ENCODE measurements at places on chromosomes 4 and X.

DNA sequence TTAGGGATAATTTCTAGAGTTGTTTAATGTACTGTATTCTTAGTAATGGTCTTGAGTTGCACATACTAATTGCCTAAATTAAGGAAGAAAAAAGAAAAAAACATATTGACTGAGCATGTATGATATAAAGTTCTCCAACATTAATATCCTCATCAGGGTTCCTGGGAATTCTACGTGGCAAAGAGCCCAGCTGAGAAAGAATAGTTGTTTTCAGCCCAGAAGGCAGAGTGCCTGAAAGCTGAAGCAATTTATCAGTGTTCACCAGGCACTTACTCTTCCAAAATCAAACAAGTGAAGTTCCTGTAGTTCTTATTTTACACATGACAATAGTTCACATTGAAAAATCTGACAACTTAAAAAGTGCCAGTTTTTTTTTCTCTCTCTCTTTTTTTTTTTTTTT, 27.7 kb downstream of the YIPF7 start:
- DNase-seq = no peak

GRCh38 chr4:86554646-86555045, 39.5 kb upstream of the PTPN13 start:
- DNase-seq = no peak

DNA sequence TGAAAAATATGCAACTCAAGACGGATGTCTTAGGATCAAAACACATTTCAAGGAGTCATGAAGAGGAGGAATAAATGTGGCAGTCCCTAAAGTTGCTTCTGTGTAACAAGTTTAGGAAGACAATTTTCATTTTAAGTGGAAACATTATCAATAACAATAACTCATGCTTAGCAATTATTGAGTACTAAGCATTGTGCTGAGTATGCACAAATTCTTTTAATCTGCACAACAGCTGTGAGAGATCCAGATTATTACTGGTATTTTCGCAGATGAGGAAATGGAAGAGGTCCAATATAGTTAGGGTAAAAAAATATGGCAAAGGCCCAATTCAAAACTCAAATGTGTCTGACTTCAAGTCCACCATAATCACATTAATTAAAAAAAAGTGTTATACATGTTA, 2.9 kb upstream of the TEX13B start:
- DNase-seq = no peak

- no peak for DNase-seq
Observed at GRCh38 chr4:160082432-160083207, 979.7 kb downstream of the RAPGEF2 start.

DNA sequence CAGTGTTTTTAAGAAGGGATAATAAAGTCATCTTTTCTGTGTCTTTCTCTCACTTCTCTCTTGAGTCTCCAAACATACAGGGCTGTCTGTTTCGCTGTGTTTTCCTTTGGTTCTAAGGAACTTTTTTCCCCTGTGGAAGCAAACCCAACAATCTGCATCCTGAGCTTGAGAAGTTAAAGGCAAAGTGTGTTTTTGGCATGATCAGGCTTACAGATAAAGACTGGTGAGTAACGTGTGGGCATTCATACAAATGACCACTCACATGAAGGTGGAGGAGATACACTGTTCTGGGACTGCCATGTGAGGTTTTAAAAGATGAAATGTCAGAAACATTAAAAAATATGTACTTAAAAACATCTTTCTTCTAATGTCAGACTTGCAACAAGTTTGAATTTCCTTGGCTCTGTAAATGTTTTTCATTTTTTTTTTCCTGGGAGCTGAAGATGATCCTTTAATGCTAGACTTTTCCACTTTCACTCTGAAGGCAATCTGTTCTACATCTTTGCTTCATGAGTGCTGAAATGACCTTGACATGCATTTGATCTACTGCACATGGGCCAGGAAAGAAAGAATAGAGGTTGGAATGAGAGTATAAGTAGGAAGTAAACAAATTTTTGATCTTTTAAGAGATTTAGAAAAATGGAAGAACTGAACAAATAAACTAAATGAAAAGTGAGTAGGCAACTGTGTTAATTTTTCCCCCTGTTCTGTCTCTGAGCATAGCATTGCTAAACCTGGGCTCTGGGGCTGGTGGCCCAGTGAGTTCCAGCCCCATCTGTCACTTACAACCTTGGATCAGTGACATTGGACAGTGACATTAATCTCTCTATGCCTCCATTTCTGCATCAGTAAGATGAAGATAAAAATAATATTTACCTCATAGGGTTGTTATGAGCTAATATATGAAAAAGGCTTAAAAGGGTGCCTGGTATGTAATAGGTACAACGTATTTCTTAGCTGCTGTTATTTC, 151.1 kb upstream of the TBC1D9 start:
- DNase-seq = no peak

GRCh38 chr4:6772223-6772928, 10.2 kb upstream of the KIAA0232 start:
- no peak for DNase-seq

- peak; percentile 41 for DNase-seq
Observed at GRCh38 chr4:71186566-71187403, 152.0 kb upstream of the SLC4A4 start.

DNA sequence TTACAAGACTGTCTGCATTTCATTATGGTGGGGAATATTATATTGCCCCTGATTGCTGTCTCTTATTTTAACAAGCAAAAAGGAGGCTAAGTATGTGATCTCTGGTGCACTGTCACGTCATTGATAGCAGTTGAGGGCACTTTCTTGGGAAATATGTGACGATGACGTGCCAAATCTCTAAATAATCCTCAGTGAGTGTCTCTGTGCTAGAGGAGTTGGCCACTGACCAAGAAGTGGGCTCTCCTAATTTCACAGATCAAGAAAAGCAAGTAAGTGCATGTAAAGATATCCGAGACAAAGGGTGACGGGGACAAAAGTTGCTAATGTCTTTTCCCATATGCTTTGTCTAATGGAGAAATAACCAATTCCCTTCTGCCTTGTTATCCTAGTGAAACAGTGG, 487.4 kb upstream of the TENM3 start:
- no peak for DNase-seq

DNA sequence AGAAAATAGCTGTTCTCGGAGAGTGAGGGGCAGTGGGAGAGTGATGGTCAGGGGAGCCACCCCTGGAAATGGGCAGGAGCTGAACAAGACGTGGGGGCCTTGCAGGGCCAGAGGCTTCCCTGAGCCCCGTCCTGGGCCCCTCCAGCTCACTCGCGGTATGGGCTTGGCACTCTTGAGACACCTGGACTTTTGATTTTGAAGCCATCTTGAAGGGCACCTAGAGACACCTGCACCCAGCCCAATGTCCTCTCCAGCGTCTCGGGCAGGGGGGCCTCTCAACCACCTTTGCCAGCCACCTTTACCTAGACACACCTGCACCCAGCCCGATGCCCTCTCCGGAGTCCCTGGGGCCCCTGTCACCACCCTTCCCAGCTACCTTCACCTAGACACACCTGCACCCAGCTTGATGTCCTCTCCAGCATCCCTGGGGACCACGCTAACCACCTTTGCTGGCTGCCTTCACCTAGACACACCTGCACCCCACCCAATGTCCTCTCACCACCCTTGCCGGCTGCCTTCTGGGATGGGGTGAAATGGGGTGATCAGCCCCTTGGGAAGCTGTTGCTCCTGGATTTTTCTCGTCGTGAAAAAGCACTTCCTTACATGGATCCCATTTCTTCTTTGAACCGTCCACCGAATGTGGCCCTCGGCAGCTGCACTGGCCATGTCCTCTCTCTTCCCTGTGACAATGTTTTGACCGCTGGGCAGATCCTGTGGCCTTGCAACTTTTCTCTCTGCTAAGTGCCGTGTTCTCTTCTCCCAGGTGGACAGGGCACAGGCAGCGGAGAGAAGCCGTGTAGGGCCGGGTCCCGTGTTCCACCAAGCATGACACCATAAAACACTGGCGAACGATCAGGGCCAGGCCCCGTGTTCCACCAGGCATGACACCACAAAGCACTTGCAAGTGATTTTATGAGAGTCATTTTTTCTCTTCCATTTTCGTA, 47.5 kb downstream of the CPZ start:
- no peak for DNase-seq

DNA sequence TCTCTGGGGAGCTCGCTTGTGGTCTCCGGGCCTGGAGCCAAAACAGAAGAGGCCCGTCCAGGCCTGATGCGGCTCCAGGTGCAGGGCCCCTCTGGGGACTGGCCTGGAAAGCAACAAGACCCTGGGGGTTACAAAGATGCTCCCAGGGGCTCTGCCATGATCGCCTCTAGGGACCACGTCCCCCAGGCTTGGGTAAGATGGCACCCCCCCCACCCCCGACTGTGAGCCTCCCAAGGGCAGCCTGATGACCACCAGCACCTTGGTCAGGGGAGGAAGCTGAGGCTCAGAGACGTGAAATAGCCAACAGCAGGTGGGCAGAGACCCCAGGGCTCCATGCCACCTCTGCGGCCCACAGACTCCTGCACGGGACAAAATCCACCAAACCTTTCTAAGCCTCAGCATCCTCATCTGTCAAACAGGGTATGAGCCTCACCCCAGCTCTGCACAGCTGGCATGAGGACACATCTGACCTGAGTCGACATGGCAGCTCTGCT, 25.4 kb downstream of the C4orf50 start:
- DNase-seq = no peak

DNA sequence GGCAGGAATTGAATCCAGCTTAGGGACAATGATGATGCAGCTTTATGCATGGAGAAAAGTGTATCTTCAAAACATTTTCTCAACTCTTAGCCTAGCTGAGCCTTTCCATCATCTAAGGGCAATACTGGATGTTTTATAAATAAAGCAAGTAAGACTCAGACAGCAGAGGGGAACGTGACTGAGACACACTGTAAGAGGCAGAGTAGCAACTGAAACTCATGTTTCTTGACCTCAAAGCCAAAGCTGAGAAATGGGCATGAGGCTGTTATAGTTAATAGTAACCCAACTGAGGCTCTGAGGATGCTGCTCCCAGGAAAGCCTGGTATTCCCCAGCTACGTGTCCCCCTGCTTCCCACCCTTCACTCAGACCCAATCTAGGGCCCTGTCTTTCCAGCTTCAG, 44.6 kb downstream of the ARHGEF9 start:
- DNase-seq = no peak

DNA sequence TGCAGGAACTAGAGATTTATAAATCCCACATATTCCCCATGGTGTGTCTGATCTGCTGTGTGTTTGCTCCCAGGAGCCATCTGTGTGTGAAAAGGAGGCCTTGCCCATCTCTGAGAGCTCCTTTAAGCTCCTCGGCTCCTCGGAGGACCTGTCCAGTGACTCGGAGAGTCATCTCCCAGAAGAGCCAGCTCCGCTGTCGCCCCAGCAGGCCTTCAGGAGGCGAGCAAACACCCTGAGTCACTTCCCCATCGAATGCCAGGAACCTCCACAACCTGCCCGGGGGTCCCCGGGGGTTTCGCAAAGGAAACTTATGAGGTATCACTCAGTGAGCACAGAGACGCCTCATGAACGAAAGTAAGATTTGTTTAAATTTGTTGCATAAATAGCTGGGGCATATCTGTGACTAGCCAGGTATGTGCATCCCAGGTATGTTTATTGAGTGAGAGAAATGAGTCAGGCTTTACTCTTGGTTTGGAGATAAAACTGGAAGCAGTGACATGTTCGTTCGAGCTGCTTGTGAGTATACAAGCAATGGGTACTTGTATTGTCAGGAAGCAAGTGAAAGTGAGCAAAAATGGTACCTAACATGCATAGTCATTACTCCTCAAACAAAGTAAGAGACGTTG, 89.5 kb downstream of the PTTG2 start:
- no peak for DNase-seq

DNA sequence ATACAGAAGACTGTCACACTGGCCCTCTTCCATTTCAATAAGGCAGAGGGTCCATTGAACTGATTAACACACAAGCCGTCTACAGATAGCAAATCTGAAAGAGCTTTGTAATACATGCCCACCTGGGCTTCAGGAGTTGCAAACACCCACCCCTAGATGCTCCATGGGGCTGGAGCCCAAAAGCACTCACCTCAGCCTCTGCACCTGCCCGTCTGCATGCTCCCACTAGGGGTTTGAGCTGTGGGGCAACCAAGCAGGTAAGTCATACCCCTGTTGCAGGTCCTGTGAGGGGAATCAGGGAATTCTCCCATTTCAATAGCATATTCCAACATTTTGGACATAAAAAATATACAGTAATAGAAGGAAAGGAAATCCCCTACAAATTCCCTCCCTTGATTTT, 243.0 kb upstream of the KCNIP4 start:
- no peak for DNase-seq

GRCh38 chr4:110164856-110165255, 33.6 kb downstream of the ELOVL6 start:
- peak; percentile 12 for DNase-seq

- DNase-seq = no peak
Observed at GRCh38 chr4:93467484-93468155, 360.9 kb upstream of the ATOH1 start.

- DNase-seq = no peak
Observed at GRCh38 chrX:121301356-121301755, 253.9 kb downstream of the GLUD2 start.

DNA sequence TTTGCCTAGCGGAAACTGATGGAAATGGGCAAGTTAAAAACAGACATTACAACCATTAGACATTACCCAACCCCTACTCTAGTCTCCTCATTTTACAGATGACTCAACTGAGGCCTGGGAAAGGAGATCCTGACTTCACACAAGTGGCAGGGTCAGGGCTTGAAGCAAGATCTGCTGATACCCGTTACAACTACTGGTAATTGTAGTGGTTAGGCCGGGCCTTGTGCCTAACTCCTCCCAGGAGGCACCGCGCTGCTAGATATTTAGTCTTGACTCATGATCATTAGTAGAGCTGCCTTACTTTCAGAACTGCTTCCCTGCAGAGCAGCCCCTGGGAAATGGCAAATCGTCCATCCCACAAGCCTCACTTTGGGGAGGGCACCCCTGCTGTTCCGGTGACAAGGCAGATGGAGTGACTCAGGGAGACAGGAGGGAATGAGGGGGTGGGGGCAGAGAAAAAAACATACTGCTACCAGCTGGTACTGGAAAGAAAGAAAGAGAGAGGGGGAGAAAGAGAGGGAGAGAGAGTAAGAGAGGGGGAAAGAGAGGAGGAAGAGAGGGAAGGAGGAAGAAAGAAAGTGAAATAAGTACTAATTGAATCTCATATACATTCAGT, 12.2 kb downstream of the ARHGEF6 start:
- peak; percentile 56 for DNase-seq

GRCh38 chr4:141851246-141851891, 215.0 kb downstream of the IL15 start:
- no peak for DNase-seq

DNA sequence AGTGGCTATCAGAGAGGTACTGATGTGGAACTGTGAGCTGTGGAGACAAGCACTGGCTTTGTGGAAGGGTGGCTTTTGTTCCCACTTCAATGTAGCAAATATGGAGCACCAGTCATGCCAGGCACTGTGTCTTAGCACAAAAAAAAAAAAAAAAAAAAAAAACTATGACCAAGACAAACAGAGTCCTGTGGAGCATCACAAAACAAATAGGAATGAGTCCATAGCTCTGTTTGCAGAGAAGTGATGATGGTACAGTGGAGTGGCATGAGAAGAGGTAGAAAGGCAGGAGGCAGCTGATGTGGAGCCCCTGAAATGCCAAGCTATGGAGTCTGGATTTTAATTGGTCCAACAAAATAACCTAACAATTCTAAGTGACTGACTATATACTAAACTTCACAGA, 116.9 kb downstream of the RAB28 start:
- no peak for DNase-seq

Data from stimulated activated naive CD8-positive, alpha-beta T cell treated with anti-CD3 and anti-CD28 coated beads, Interleukin-15, Interleukin-2, amounts not matched to agents 100 U/mL and 50 U/mL, for 24 hours (primary cell).